ENCODE measurements at places on chromosomes 6 and 20. TPM values are rescaled to one million over a fixed set of nuclear protein-coding genes. Genes with fewer than 3 reads are reported as not detected.

DNA sequence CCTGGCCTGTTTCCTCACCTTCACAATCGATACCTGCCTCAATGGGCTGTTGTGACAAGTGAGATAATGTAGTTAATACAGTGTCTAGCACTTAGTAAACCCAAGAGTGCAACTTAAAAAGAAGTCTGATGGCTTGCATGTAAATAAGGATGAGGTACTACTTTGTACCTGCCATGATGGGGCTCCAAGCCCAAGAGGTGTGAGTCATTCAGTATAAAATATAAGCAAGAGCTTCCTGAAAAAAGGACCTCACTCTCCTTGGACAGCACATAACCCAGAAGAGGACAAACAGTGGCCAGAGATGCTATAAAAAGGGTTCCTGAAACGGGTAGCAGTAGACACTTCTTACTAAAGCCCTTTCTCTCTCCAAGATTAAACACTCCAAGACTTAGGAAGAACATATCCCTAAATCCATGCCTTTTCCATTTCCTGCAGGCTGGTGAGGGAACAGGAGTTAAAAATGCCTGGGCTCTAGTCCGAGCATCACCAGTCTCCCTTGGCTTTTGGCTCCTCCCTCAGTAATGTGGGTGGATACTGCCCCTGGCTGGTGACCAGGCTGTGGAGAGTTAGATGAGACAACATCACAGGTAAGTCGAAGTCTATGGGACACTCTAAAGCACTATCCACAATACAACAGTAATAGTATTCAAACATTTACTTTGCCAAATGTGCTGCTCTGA lies 4.3 kb downstream of the UBE2V1 start:
- peaks cover 55% of the 10 kb centered on the region for H3K4me1 ChIP-seq
- no peaks in the 10 kb centered on the region for H3K27me3 ChIP-seq
- no peak overlapping the region for H3K4me3 ChIP-seq
- H3K36me3 ChIP-seq, result no peaks in the 10 kb centered on the region

DNA sequence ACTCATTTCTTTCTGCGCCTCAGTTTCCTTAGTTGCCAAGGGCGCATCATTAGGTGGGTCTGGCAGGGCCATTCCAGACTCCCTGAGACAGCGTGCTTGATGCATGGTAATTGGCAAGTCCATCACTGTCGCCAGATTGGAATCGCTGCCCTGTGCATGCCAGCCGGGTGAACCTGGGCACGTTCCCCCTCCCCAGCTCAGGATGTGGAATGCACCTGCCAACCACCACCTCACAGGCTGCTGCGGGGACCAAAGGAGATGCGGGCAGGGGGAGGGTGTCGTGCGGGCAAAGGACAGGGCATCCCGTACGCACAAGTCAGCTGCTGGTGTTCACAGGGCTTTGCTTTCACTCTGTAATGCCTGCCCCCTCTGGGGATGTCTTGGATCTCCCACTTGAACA lies 36.4 kb upstream of the PMEPA1 start:
- no peaks in the 10 kb centered on the region for H3K36me3 ChIP-seq
- peaks cover 19% of the 10 kb centered on the region for H3K4me1 ChIP-seq
- DNase-seq, result no peak

DNA sequence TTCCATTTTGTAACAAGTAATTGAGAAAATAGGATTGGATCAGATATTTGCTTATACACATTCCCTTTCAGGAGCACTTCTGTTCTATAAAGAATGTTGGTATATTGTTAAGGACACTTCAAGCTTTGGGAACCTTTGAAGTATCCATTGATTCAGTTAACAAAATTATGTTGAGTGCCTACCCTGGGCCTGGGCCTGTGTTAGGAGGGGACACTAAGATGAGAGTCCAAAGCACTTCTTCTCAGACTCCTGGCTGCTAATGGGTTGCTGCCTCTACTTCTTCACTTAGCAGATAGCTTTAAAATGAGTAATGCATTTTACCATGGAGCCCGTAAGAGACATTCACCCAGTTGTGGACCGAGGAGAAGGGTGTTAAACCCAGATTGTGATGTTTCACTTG lies 40.3 kb downstream of the PTPN1 start:
- H3K4me3 ChIP-seq, result no peak overlapping the region
- peaks cover 15% of the 10 kb centered on the region for H3K4me1 ChIP-seq
- H3K36me3 ChIP-seq, result no peaks in the 10 kb centered on the region
- no peak for DNase-seq
- no peak overlapping the region for H3K27ac ChIP-seq

GRCh38 chr6:9527679-9528286 lies 887.1 kb downstream of the TFAP2A start:
- H3K36me3 ChIP-seq, result no peaks in the 10 kb centered on the region
- no peak overlapping the region for H3K27ac ChIP-seq
- H3K4me1 ChIP-seq, result no peaks in the 10 kb centered on the region
- no peaks in the 10 kb centered on the region for H3K27me3 ChIP-seq
- no peak overlapping the region for H3K4me3 ChIP-seq

GRCh38 chr6:43009124-43009523 lies 4.6 kb downstream of the MEA1 start:
- peak; percentile 23 for DNase-seq
- H3K4me1 ChIP-seq, result peaks cover 16% of the 10 kb centered on the region
- H3K27me3 ChIP-seq, result no peaks in the 10 kb centered on the region
- H3K4me3 ChIP-seq, result no peak overlapping the region

- H3K27ac ChIP-seq, result no peak overlapping the region
- H3K36me3 ChIP-seq, result no peaks in the 10 kb centered on the region
- no peaks in the 10 kb centered on the region for H3K4me1 ChIP-seq
- no peak for DNase-seq
These were observed 97.3 kb downstream of the MDGA1 start for GRCh38 chr6:37600312-37600916.

GRCh38 chr20:881051-881782 lies 34.9 kb downstream of the ANGPT4 start:
- H3K27me3 ChIP-seq, result no peaks in the 10 kb centered on the region
- no peaks in the 10 kb centered on the region for H3K36me3 ChIP-seq
- no peak overlapping the region for H3K4me3 ChIP-seq
- peak; percentile 23 for DNase-seq
- H3K27ac ChIP-seq, result no peak overlapping the region

DNA sequence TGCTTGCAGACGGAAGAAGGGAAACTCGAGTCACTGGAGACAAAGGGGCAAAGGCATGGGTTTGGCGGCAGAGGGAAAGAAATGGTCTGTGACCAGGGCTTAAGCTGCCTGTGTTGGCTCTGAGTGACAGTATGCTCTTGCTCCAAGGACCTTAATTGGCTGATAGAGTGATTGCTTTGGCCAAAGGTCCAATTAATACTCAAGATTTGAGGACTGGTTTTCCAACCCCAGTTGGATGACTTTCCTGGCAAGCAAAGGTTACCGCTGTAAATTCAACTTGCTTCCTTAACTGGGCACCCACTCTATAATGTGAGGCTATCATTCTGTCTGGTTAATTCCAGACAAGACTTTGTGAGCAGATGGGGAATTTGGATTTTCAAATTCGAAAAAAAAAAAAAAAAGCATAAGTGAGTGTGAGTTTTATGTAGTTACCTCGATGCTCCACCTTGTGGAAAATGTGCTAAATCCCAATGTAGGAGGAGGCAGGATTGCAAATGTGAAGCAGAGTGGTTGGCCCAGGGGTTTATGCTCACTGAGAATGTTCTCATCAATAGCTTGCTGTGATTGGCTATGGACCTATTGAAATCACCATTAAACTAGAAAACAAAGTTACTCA lies 150.7 kb upstream of the GMDS start:
- H3K27ac ChIP-seq, result no peak overlapping the region
- H3K36me3 ChIP-seq, result no peaks in the 10 kb centered on the region
- no peaks in the 10 kb centered on the region for H3K4me1 ChIP-seq
- H3K4me3 ChIP-seq, result no peak overlapping the region
- no peak for DNase-seq
- no peaks in the 10 kb centered on the region for H3K27me3 ChIP-seq

GRCh38 chr6:25981568-25982263 lies 19.1 kb downstream of the TRIM38 start:
- DNase-seq, result no peak
- no peak overlapping the region for H3K27ac ChIP-seq

DNA sequence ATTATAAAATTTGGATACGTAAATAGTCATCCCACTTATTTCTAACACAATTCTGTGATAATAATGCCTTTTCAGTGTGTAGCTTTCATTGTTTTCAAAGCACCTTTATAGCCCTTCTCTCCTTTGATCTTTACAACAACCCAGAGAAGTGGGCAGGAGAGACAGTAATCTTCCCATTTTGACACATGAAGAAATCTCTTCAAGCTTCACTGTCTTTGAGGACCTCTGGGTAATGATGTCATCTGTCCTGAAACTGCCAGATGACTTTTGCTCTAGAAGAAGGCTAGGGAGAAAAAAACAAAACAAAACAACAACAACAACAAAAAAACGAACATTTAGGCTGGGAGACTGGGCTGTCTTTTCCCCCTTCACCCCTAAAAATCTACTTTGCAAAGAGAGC lies 203.0 kb downstream of the KCNQ5 start:
- H3K27ac ChIP-seq, result no peak overlapping the region
- H3K4me1 ChIP-seq, result no peaks in the 10 kb centered on the region
- H3K27me3 ChIP-seq, result no peaks in the 10 kb centered on the region
- no peak overlapping the region for H3K4me3 ChIP-seq
- no peaks in the 10 kb centered on the region for H3K36me3 ChIP-seq
- no peak for DNase-seq

DNA sequence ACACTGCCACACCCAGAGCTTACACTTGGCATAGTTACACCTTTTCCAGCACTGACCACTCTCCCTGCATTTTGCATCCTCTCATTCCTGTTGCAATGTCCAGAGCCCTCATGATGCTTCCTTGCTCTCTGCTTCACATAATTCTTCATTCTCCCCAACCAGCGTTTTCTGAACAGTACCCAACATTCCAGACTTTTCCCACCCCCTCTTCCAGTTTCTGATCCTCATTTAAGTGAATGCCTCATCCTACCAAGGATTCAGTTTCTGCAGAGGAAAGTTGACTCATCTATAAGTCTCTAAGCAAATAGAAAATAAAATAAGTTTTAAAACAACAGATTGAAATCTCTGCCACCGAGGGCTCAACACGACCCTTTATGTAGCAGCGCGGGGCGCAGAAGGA lies 321.3 kb upstream of the TCF21 start:
- H3K36me3 ChIP-seq, result no peaks in the 10 kb centered on the region
- no peak overlapping the region for H3K4me3 ChIP-seq
- H3K27me3 ChIP-seq, result no peaks in the 10 kb centered on the region
- DNase-seq, result no peak

DNA sequence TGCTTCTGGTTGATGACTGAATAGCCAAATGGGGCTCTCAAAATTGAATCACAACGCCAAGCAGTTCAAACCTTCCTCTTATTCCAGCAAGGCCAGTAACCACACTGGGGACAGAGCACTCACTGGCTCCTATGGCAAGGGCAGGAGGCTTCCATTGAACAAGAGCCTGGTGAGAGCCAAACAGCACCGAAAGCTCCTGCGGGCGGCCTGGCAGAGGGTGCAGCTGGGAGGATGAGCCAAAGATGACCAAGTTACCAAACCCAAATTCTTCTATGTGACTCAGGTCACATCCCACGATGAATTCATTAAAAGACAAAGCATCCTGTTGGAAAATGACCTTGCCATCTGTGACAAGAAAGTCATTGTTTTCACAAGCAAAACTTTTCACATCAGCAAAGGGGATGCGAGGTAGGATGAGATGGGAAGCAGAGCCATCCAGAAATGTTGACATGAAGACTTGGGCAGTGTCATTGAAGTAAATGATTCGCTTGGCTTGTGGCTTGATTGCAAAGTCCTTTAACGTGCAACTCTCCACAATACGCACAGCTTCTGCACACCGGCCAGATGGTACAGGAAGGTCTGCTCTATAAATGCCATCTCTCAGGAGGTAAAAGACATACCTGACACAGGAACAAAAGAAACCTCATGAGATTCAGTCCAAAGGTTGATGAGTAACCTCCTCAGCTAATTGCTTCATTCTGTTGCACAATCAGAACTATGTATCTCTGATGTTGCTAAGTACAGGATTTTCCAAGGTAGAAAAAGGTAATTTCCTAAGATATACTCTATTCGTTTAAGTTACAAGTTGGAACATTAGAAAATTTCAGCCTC lies 36.3 kb downstream of the ROS1 start:
- H3K27ac ChIP-seq, result no peak overlapping the region
- no peaks in the 10 kb centered on the region for H3K27me3 ChIP-seq
- DNase-seq, result no peak
- H3K4me1 ChIP-seq, result peaks cover 17% of the 10 kb centered on the region

DNA sequence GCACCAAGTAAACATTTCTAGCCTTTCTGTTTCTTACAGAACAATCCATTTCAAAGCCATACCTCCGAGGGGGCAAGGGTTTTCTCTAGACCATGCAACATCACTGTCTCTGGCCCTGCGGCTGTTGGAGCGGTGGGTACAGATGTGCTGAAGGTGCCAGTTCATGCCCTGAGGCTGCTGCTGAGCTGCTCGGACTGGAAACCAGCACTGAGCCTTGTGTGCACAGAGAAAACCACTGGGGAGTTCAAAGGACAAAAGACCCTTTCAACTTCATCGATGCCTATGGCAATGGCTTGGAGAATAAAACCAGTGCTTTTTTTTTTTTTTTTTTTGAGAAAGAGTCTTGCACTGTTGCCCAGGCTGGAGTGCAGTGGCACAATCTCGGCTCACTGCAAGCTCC lies 93.3 kb upstream of the IYD start:
- no peaks in the 10 kb centered on the region for H3K4me1 ChIP-seq
- no peak for DNase-seq
- H3K36me3 ChIP-seq, result no peaks in the 10 kb centered on the region
- H3K27ac ChIP-seq, result no peak overlapping the region
- H3K27me3 ChIP-seq, result no peaks in the 10 kb centered on the region

GRCh38 chr6:134223796-134224420 lies 94.0 kb downstream of the SGK1 start:
- H3K4me1 ChIP-seq, result peaks cover 42% of the 10 kb centered on the region
- no peak overlapping the region for H3K4me3 ChIP-seq
- DNase-seq, result no peak

- DNase-seq, result no peak
- no peaks in the 10 kb centered on the region for H3K4me1 ChIP-seq
- H3K4me3 ChIP-seq, result no peak overlapping the region
- H3K27ac ChIP-seq, result no peak overlapping the region
These were observed 56.1 kb upstream of the B3GAT2 start for GRCh38 chr6:71012866-71013469.

- H3K27me3 ChIP-seq, result no peaks in the 10 kb centered on the region
- peaks cover 44% of the 10 kb centered on the region for H3K4me1 ChIP-seq
- no peaks in the 10 kb centered on the region for H3K36me3 ChIP-seq
- no peak overlapping the region for H3K4me3 ChIP-seq
- peak overlapping the region; percentile 53 for H3K27ac ChIP-seq
These were observed 20.0 kb downstream of the KIF3B start for GRCh38 chr20:32297439-32297838.

- H3K4me1 ChIP-seq, result no peaks in the 10 kb centered on the region
- no peaks in the 10 kb centered on the region for H3K36me3 ChIP-seq
- no peak overlapping the region for H3K27ac ChIP-seq
- H3K4me3 ChIP-seq, result no peak overlapping the region
These were observed 22.7 kb downstream of the MRPL14 start for GRCh38 chr6:44104481-44105021.

The RBL1 gene
- total RNA-seq, result 11.9 TPM

The WDR27 gene
- total RNA-seq, result 38.2 TPM

The WFDC5 gene
- not detected for total RNA-seq

The CLVS2 gene
- total RNA-seq, result under 0.01 TPM

The RAB44 gene
- 0.26 TPM for total RNA-seq

The SMLR1 gene
- 0.52 TPM for total RNA-seq
